ENCODE measurements at places on chromosomes 6 and 20.

GRCh38 chr6:775863-776262, 82.9 kb upstream of the EXOC2 start:
- no peak for DNase-seq

DNA sequence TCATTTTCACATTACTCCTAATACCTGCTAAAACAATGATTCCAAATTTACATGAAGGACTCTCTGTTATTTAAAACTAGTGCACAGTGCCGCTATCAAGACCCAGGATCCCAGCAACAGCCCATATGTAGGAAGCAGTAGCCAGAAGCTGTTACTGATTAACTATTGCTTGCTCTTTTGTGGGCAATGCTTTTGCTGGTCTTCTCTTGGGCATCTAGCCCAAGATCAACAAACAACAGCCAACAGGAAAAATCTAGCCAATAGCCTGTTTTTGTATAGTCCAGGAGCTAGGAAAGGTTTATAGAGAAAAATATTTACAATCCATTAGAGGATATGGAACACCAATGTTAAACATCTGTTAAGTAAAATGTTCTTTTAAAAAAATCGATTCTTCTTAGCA, 22.1 kb upstream of the TENT5A start:
- DNase-seq: no peak

DNA sequence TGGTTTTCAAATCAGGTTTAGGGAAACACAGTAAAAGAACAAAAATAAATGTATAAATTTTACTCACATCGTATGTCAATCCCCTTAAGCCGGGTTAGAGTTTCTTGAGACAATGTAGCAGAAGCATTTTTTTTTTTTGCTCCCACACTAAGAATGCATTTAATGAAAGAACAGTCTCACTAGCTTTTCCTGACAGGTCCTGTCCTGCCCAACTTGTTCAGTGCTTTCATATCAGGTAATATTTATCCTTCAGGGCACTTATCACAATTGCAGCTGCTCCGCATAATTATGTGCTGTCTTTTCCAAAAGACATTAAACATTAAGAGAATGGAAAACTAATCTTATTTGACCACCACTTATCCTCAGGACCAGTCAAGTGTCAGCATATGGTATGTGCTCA, 632.0 kb downstream of the HTR1B start:
- DNase-seq: no peak

DNA sequence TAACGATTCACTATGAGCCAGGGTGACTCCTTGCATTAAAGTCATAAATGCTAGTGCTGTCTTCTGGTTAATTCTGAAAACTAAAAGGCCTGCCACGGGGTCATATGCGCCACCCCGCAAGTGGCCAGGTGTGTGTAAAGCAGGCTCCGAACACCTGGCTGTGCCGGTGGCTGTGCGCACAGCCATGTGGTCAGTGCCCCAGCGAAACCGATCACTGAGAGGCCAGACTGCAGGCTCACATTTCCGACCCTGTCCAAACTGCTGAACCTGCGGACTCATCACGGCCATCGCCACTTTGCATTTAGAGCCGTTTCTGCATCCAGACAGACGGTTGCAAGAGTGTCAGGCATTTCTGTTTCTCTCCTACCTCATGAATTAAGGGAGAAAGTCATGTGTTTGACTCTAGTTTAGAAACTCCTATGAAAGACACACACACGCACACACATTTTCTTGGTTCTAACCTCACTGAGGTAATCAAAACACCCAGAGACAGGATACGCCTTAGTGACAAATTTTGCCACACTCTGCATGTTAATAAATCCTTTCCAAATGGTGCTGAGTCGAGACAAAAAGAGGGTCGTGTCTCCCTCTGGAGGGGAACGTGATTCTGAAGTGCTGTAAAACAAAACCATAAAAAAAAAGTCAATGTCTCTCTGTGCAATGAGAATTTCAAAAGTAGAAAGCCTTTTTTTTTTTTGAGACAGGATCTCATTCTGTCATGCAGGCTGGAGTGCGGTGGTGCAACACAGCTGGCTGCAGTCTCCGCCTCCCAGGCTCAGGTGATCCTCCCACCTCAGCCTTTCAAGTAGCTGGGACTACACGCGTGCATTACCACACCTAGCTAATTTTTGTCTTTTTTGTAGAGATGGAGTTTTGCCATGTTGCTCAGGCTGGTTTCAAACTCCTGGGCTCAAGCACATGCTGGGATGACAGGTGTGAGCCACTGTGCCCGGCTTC, 31.0 kb upstream of the TCFL5 start:
- no peak for DNase-seq

GRCh38 chr6:142947714-142948480, 2.9 kb upstream of the HIVEP2 start:
- DNase-seq: no peak

GRCh38 chr20:25548613-25549086, 36.7 kb downstream of the NINL start:
- no peak for DNase-seq

DNA sequence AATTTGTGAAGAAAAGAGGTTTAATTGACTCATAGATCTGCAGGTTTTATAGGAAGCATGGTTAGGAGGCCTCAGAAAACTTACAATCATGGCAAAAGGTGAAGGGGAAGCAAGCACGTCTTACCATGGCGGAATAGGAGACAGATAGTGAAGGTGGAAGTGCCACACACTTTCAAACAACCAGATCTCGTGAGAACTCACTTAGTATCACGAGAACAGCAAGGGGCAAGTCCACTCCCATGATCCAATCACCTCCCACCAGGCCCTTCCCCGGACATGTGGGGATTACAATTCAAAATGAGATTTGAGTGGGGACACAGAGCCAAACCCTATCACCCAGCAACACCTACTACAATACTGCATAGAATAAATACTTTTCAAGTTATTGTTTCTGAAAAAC, 7.3 kb upstream of the HEBP2 start:
- DNase-seq: no peak

- no peak for DNase-seq
These were observed 988 bp downstream of the QRSL1 start for GRCh38 chr6:106630366-106630765.

- DNase-seq: no peak
These were observed 24.4 kb downstream of the SERAC1 start for GRCh38 chr6:158143700-158144099.

GRCh38 chr6:91713911-91714310, 1127.0 kb upstream of the MAP3K7 start:
- DNase-seq: no peak

DNA sequence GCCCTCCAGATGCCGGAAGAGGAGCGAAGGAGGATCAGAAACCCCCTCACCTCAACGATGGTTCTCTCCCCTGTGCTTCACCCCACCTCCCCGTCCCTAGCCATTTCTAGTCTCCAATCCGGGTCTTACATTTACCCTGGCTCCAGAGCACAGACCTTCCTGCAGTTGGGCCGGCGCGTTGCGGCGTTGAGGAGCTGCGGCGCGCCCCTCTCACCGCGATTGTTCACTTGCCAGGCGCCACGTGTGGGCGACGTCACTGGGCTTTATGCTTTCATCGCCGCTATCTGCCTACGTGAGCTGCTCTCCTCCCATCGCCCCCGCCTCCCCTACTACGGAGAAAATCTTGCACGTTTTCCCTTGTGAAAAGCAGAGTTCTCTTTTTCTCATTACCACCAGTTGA, at the start of gene CRISP2:
TSS of gene CRISP2 (minus strand) at position 198 of the 400 bp plus-strand sequence. CDS start 4,347 bp downstream, outside the sequence.
- DNase-seq: no peak

GRCh38 chr6:139161817-139162284, 27.0 kb downstream of the HECA start:
- no peak for DNase-seq

GRCh38 chr6:147738099-147738498, 229.6 kb downstream of the SAMD5 start:
- DNase-seq: no peak

- DNase-seq: no peak
These were observed 675.2 kb upstream of the FLRT3 start for GRCh38 chr20:15012566-15012965.

GRCh38 chr6:20192625-20193024, 19.6 kb downstream of the MBOAT1 start:
- DNase-seq: no peak

DNA sequence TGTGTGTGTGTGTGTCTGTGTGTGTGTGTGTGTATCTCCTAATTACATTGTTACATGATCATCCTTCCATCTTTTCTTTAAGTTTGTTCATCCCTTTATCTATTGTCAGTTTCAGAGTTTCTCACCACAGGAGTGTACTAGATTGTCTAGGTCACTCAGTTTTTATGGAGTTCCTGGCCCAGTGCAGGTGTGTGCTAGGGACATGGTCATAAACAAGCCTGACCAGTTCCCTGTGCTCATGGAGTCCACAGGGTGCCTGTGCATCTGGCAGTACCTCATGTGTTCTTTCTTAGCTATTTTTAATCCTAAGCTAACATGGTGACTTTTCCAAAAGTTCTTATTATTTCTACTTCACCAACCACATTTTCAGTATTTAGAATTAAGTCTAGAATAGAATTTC, 43.9 kb downstream of the PHACTR2 start:
- DNase-seq: no peak

- no peak for DNase-seq
These were observed 100.1 kb downstream of the SMLR1 start for GRCh38 chr6:130927305-130927704.

- DNase-seq: no peak
These were observed 2.1 kb upstream of the PERP start for GRCh38 chr6:138109042-138109997.

Data from left renal pelvis (tissue), 4 donors.